ENCODE measurements at places on chromosomes 13 and 19.
A peak's percentile ranks its signal among the peaks of the same experiment; 100 is the strongest.

GRCh38 chr13:24271601-24272451 is 37.6 kb upstream of the C1QTNF9 start:
- DNase-seq, result peak; percentile 36

- DNase-seq, result no peak
These were observed 563.1 kb downstream of the EFNB2 start for GRCh38 chr13:105972306-105972721.

- no peak for DNase-seq
These were observed 504.5 kb downstream of the FOXO1 start for GRCh38 chr13:40161931-40162330.

DNA sequence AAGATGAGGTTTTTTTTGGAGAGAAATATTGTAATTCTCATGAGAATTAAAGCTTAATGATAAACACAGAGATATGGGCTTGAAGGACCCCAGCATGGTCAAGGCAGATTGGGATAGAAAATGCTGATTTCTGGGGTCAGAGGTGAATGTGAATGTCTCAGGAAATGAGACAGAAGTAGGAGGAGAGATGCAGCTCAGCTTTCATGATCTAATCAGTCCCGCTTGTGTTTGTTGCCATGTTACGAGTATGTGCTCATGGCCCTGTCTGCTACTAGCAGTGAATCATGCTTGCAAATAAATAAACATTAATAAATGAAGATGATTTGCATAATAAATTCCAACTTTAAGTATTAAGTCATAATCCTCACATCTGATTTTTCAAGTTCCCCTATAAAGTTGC is 23.0 kb upstream of the NDFIP2 start:
- DNase-seq, result no peak

GRCh38 chr13:20303636-20304035 is 71.5 kb upstream of the GJB6 start:
- no peak for DNase-seq

DNA sequence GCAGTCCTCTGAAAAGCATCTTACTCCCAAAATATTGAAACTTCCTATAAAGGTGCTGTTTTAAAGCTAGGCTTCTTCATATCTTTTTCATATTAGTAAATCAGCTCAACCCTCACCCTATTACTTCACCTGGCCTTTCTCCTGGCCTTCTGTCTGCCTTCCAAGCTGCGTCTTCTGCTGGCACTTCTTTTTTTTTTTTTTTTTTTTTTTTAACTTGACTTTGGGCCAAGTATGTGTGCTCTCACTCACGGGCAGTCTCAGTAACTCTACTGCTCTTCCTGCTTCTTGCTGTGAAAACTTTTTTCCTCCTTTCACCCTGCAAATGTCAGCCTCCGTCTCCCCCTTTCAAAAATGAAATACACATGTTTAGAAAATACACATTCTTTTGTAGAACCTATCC is 41.2 kb upstream of the KCTD4 start:
- no peak for DNase-seq

GRCh38 chr19:45927565-45928261 is 13.1 kb upstream of the NANOS2 start:
- peak; percentile 82 for DNase-seq

DNA sequence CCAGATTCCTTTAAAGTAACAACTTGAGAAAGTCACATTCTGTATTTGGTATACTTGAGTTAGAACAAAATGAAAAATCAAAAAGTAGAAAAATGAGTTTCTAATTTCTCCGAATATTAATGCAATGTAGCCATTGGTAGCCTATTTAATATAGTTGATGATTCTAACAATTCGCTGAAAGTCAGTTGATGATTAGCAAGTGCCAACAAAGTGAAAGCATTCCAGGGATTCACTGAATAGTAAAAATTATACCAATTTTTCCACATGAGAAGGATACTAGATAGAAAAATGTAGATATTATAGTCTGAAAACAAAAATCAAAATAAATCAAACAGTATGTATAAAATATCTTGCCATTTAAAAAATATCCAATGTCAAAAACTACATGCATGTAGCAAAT is 117.2 kb downstream of the FREM2 start:
- no peak for DNase-seq

DNA sequence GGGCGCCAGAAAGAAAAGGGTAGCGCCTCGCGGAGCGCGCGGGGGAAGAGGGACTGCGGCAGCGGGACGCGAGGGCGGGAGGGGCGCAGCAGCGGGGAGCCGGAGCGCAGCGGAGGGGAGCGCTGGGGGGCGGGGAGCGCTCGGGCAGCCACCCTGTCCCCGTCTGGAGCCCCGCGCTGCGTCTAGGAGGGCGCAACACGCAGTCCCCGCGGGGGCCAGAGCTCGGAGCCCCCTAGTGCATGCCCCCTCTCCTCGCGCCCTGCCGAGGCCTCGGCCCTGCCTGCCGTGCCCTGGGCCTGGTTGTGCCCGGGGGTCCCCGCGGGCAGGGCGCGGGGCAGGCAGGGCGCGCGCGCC is 37.9 kb downstream of the SOX1 start:
- no peak for DNase-seq

DNA sequence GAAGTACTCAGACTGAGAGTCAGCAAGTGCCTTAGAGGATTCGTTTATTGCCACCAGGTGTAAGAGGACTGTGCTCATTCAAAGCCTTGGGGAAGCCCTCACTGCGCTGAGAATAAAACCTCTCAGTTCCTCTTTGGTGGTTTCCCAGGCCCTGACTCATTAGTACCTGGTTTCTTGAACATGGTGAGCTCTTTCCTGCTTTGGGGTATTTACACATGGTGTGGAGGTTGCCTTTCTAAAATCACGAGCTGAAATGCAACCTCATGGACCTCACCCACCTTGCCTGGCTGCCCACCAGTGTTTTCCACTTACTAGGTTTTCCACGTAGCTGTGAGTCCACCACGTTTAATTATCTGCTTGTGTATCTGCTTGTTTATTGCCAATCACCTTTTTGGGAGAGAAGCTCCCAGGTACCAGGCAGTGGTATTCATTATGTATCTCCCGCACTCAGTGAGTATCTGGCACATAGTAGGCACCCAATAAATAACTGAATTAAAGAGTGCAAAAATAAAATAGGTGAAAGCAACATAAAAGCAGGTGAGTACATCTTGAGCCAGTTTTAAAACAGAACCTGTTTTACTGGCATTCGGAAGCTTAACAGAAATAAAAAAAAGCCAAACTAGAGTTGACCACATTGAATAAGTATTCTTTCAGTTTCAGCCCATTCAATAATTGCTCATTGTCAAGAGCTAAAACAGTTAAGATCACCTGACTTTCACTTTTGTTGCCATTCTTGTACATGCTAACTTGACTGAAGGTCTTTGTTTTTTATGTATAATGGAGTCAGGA is 533.0 kb downstream of the MYO16 start:
- no peak for DNase-seq

- no peak for DNase-seq
These were observed 47.5 kb downstream of the SPATA13 start for GRCh38 chr13:24207841-24208667.

GRCh38 chr19:32896516-32897214 is 27.1 kb upstream of the SLC7A9 start:
- DNase-seq, result no peak

- DNase-seq, result no peak
These were observed 1.5 kb downstream of the CD37 start for GRCh38 chr19:49336482-49337266.

DNA sequence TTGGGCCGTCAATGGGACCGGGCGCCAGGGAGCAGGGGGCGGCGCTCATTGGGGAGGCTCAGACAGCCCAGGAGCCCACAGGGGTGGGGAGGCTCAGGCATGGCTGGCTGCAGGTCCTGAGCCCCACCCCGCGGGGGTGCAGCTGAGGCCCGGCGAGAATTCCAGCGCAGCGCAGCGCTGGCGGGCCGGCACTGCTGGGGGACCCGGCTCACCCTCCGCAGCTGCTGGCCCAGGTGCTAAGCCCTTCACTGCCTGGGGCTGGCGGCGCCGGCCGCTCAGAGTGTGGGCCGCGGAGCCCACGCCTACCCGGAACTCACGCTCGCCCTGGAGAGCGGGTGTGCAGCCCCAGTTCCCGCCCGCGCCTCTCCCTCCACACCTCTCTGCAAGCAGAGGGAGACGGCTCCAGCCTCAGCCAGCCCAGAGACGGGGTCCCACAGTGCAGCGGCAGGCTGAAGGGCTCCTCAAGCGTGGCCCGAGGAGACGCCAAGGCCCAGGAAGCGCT is 1227.4 kb downstream of the PCDH17 start:
- no peak for DNase-seq

- DNase-seq, result no peak
These were observed 23.9 kb upstream of the CXCL17 start for GRCh38 chr19:42466521-42467182.

DNA sequence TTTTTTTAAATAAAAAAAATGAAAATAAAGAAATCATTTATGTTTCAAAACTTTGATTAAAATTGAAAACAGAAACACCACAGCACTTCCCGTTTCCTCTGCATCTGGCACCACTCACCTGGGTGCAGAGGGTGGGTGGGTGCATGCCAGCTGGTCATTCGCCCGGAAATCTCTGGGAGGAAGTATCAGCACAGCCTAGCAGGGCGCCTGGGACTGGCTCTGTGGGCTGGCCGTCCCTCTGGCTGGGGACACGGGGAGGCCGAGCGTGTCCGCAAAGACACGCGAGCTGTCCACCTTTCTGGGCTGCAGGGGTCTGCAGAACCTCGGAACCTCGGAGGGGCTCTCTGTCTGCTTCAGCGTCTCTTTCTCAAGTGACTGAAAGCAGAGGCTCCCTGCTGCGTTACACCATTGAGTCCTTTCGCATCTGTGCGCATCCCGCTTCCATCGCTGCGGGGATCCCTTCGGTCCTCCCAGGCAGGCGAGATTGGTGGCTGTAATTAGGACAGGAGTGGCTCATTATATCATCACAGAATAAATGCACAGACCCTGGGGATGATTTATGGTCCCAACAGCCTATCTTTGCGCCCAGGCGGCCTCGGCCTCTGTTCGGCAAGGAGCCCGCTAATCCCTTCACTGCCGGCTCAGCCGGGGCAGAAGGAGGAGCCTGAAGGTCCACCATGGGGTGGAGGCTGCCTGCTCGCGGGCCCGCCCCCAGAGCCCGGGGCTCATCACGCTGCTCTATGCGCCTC is 17.2 kb downstream of the CRTC1 start:
- peak; percentile 64 for DNase-seq

DNA sequence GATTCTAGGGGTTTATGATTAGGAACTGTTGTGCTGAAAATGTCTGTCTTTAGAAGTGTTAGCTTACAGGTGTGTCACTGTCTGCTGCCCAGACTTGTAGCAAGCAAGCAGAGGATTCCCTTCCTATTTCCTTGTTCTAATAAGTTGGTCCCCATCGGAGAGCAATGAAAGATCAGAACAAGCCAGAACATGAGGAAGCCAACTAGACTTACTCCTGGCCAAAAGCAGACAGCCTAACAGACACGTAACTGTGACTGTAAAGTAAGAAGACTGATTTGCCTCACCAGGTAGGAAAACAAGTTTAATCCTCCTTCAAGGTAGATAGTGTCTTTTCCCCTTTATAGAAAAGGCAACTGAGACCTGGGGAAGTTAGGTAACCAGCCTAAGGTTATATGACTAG is 12.5 kb downstream of the POLR1D start:
- no peak for DNase-seq

GRCh38 chr13:96238241-96238640 is 148.3 kb downstream of the HS6ST3 start:
- no peak for DNase-seq

DNA sequence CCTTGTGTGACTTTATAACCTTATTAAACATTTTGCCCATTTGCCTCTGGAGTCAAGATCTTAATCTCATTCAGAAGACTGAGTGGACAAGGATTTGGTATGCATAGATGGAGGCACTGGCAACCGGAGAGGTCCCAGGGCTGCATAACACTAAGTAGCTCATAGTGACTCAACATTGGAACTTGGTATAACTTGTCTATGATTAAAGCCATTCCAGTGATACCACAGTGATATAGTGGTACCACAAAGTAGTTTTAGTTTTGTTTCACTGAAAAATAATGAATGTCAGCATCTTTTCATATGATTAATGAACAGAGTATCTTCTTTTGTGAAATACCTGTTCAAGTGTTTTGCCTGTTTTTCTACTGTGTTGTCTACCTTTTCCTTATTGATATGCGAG is 26.4 kb downstream of the CDK8 start:
- DNase-seq, result no peak

DNA sequence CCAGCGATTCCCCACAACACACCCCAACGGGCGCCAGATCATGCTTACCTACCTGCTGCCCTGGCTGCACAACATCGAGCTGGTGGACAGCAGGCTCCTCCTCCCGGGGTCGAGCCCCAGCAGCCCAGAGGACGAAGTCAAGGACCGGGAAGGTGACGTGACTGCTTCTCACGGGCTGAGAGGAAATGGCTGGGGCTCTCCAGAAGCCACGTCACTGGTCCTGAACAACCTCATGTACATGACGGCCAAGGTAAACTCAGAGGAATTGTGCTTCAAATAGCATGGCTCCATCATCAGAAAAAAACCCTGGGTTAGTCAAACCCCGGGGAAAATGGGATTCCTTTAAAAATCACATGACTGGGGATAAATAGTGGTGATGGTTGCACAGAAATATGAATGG is 106.3 kb downstream of the ZAR1L start:
- DNase-seq, result no peak

DNA sequence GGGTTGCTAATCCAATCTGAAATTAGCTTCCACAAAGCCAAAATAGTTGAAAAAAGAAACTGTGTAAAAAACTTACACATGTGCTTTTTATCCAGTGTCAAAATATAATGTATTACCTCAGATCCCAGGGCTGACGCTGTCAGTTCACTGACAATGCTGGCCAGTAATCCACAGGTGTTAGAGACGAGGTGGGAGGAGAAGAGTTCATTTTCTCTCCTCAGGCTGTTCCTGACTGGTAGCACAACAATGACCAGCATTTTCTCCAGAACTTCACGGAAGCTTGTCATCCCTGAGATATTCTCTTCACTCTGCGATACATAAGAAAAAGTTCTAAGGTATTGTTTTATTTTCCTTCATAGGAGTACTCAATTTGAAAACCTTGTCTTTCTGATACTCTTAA is 146.9 kb downstream of the MYCBP2 start:
- no peak for DNase-seq

- DNase-seq, result no peak
These were observed 40.1 kb downstream of the PSPC1 start for GRCh38 chr13:19742643-19743042.

GRCh38 chr13:48681905-48682304 is 28.2 kb downstream of the CYSLTR2 start:
- no peak for DNase-seq

GRCh38 chr13:57253551-57253950 is 86.6 kb downstream of the PRR20E start:
- DNase-seq, result no peak

- DNase-seq, result no peak
These were observed 4.9 kb downstream of the ERCC1 start for GRCh38 chr19:45418802-45419201.

Measured in activated T-cell treated with anti-CD3 and anti-CD28 coated beads, Interleukin-2, amount 50 U/mL, for 4 hours (primary cell).